ENCODE measurements at places on chromosomes 7 and 10.

GRCh38 chr7:151484971-151485707 is 34.6 kb downstream of the RHEB start:
- DNase-seq, result no peak

DNA sequence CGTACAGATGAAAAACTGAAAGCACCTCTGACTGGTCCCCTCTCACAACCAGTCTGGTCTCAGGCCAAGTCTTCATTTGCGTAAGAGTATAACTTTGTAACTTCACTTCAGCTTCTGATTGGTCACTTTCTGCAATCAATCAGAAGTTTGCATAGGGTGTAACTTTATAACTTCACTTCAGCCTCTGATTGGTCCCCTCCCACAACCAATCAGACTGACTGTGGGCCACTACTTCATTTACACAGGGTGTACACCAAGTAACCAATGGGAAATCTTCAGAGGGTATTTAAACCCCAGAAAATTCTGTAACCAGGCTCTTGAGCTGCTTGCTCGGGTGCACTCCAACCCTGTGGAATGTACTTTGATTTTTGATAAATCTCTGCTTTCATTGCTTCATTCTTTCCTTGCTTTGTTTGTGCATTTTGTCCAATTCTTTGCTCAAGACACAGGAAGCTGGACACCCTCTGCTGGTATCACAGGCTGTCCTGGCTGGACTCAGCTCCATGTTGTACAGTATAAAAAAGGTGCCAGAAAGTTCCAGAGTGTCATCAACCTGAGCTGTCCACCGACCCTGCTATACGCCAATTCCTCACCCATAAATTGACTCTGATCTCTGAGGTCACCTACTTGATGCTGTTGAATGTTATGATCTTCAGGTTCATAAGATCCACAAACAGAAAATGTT is 74.5 kb downstream of the COBL start:
- DNase-seq, result no peak

DNA sequence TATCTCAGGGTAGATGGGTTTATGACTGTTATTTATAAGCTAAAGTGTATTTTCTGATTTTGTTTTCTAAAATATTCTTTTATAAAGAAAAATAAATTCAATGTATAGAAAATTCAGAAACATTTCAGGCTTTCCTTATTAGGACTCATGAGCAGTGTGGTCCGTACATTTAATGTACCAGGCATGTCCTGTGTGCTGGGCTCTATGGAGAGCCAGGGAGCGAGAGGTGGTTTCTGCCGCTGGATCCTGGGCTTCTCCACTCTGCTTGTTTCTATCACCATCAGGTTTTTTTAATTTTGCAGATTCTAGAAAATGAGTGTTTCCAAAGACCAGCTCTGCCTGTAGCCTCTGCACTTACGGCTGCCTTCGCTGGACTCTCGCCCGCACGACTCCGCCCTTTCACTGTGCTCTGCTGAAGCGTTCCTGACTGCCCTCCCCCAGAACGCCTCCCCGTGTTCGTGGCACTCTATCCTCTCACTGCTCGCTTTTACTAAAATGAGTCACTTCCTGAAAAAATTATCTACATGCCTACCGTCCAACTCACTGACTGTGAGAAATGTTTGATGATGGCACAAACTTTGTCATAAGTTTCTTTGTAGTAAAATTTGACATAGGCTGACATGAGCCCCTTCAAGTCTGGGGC is 188.5 kb downstream of the ZMYND11 start:
- peak; percentile 25 for DNase-seq

GRCh38 chr10:133162178-133162909 is 2.3 kb downstream of the KNDC1 start:
- no peak for DNase-seq

- no peak for DNase-seq
These were observed 31.5 kb upstream of the SMNDC1 start for GRCh38 chr10:110336111-110336721.

DNA sequence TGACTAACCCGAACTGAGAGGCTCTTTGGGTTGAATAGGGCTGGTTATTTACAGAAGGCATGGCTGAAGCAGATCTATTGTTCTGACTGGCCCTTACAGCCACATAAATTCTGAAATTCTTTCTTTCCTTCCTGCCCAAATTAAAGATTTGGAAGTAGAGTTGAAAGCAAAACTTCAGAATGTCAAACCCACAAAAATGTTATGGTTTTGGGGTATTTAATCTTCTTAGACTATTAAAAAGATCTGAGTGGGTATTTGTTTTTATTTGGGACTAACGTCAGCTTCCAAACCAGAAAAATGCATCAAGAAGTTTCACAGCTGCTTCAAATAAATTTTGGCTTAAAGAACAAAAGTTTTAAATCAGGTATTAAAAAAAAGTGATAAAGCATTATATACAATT is 124.5 kb downstream of the AHR start:
- DNase-seq, result no peak

DNA sequence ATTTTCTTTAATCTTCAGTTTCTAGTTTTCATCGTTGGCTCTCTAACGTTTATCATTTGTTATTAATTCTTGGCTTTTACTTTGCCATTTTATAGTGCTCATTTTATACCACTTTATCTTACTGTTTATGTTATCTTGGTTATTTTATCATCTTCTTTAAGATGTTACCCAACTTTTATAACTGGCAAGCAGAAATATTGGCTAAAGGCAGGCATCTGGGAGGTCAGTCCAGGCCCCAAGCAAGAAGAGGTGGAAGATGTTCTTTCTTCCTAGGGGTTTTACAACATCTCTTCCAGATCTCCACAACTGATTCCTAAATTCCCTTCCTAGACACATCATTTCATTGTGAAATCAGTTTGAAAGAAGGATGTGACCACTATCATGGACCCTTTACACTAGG is 208.1 kb downstream of the AHR start:
- no peak for DNase-seq

- DNase-seq, result no peak
These were observed 19.5 kb downstream of the PRKAG2 start for GRCh38 chr7:151857412-151857811.

GRCh38 chr7:610141-610530 is 90.5 kb upstream of the PDGFA start:
- no peak for DNase-seq

DNA sequence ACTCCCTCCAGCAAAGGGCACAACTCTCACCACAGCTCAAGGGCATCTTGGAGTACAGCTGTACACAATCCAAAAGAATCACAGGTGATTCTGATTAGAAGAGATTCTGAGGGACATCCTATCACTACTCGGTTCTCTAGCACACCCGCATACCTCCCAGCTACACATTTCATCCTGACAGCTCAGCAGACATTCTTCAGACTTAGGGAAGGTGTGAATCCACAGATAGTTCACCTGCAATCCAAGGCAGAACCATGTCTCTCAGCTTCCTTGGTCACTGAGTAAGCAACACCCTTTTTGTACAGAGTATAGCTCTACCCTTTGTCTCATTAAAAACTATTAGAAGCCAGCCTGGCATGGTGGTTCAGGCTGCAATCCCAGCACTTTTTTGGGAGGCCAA is 26.8 kb upstream of the FBXW4 start:
- DNase-seq, result no peak

GRCh38 chr10:13728898-13729535 is 142.3 kb downstream of the PRPF18 start:
- DNase-seq, result no peak

DNA sequence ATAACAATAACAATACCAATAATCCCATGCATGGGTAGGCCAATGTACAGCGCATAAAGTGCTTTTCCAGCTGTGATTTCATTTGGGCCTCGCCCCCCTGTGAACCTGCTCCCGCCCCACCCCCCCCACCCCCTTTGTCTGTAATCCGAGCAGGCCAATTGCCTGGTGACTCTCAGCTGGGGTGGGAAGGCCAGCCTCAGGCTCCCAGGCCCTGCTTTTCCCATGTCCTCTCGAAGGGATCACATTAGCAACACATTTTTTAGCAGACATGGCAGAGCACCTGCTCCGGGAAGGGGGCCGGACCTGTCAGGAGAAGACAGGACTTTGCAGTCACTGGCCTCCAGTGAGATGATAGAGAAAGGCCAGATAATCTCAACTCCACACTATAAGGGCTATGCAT is 439.3 kb downstream of the RPS24 start:
- no peak for DNase-seq

DNA sequence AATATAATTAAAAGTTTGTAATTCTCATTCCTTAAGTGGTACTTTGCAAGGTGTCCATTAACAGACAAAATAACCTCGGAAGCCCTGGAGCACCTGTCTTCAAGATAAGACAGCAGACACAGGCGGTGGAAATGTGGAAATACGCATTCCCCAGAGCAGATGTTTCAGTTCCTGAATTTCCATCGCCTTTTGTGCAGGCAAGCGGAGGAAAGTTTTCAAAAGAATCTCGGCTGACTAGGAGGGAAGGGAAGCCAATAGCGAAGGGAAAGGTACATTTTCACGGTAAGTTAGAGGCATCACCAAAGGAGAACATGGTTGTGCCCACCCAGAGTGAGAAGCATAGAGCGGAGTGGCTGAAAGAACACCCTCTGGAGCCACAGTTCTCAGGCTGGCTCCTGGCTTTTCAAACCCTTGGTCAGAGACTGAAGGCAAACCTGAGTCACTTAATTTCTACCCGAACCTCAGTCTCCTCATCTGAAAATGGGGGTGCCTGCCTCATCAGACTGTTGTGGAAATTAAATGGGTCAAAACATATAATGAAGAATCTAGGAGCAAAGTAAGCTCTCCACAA is 13.6 kb downstream of the CPA1 start:
- DNase-seq, result no peak

DNA sequence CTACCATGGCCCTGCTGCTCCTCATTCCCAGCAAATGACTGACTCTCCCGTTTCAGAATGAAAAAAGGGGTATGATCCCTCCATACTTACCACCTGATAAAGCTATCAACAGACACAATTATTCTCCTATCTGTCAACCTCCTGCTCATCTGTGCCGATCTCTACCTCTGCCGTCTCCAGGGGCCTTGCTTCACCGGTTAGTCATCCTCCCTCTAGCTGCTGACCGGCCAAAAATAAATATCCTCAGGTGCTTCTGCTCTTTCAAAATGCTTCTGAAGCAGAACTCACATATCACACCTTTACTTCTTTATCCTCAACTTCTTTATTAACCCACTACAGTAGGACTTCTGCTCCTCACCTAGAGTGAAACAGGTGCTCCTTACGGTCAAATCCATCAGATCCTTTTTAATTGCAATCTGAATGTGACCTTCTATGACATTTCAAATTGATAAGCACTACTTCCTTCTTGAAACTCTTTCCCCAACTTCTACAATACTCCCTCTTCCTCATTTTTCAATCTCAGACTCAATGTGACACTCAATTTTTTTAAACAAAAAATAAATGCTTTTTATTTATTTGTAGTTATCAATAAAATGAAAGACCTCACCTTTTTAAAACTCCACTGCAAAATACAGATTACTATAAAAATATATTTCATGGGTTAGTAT is 63.2 kb downstream of the LMBR1 start:
- no peak for DNase-seq

DNA sequence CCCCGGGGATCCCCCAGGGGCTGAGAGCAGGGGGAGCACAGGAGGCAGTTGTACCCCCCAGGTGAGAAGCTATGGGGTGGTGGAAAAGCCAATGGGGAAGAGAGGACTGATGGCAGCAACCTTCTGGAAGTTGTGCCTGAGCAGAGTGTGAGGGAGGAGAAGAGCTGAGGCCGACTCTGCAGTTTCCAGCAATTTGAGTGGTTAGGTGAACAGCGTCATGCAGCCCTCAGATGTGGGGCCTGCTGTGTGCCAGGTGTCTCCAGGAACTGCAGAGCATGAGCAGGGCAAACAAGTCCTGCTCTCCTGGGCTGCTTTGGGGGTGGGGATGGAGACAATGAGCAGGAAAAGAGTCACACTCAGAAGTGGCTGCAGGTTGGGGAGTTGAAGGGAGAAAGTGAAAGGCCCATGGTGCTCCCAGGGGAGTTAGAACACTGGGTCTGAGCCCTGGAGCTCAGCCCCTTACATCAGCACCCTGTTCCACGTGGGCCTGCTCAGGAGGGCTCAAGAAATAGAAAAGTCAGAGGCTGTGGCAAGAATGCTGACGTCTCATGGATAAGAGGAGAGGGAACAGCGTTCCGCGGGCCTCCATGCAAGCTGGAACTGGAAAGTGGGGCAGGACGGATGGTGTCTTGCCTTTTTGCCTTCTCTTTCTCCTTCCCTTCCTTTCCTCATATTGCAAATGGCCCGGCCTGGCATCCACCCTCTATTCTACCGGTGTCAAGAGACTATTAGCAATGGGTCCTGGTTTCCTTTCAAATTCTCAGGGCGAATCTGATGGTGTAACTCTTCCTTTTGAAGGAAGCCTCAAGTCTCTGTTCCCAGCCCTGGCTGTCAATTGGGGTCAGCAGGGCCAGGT is 4.0 kb upstream of the AFAP1L2 start:
- no peak for DNase-seq

- no peak for DNase-seq
These were observed 29.8 kb downstream of the GPRIN2 start for GRCh38 chr10:46526682-46527038.

DNA sequence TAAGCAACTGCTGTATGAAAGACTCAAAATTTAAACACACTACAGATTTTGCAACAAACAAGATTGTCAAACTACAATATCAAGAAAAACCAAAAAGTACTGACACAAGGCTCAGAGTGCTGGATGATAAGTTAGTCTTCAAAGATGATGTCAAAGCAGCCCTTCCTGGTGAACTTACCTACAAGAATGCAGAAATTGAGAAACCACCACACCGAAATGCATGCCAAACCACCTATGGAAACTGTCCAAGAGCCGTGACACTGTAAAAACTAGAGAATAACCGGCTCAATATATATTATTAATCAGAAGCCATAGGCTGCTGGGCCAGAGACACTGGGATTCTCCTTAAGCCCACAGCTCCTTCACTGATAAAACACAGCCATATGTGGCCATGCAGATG is 25.3 kb downstream of the DENND11 start:
- DNase-seq, result no peak

DNA sequence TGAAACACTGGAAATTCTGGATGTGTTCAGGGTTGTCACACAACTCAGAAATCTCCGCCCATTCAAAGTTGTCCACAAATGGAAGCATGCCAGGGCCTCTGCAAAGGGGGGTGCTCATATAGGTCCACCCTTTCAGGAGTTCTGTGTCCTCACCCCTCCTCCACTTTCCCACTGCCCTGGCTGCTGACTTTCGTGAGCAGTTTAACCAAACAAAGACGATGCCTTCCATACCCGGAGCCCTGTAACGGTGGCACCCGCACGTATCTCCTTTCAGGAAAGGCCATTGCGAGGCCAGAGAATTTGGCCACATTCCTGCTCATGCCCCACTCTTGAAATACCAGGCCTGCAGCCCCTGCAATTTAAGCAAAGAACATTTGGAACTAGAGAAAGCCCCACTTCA is 1.4 kb downstream of the CPXM2 start:
- no peak for DNase-seq

Data from activated T-helper 9 cell treated with anti-CD3 and anti-CD28 coated beads, Interleukin-2, amount 50 U/mL, for 16 hours (primary cell).